Activated CD4-positive, alpha-beta memory T cell treated with anti-CD3 and anti-CD28 coated beads for 36 hours (primary cell): ENCODE measurements at places on chromosomes 3 and 15. TPM values are rescaled to one million over a fixed set of nuclear protein-coding genes. Genes with fewer than 3 reads are reported as not detected.

ATP13A5 gene
- not detected for total RNA-seq

UBAP1L gene
- 2.1 TPM for total RNA-seq

WDR76 gene
- total RNA-seq: 93.2 TPM

GPR149 gene
- not detected for total RNA-seq

GRAMD1C gene
- 1.2 TPM for total RNA-seq

IL12A gene
- not detected for total RNA-seq

CCDC39 gene
- not detected for total RNA-seq

TBL1XR1 gene
- 167 TPM for total RNA-seq

ZPLD1 gene
- total RNA-seq: not detected
